ENCODE measurements at places on chromosomes 7 and 10. TPM values are rescaled to one million over a fixed set of nuclear protein-coding genes. Genes with fewer than 3 reads are reported as not detected.

GRCh38 chr10:34116681-34117271 lies 698.3 kb downstream of the PARD3 start:
- H3K4me3 ChIP-seq, result no peak overlapping the region
- no peak overlapping the region for H3K27ac ChIP-seq
- H3K27me3 ChIP-seq, result no peaks in the 10 kb centered on the region
- DNase-seq, result no peak

DNA sequence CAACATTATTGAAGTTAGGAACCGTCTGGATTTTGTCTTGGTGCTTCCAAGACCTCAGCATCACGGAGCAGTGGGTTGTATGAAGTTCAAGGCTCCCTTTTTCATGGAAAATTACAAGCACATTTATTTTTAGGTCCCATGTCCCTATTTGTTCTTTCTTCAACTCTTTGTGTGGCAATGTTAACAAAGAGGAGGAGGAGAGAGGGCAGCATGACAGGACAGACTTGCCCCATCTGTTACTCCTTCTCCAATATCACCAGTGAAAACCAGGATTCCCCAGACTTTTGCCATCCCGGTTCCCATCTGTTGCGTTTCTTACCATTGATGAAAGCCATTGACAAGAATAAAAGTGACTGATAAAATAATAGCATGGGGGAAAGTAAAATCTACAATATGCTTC lies 28.6 kb downstream of the EEPD1 start:
- DNase-seq, result no peak
- no peaks in the 10 kb centered on the region for H3K4me1 ChIP-seq
- no peaks in the 10 kb centered on the region for H3K36me3 ChIP-seq
- H3K27me3 ChIP-seq, result no peaks in the 10 kb centered on the region

DNA sequence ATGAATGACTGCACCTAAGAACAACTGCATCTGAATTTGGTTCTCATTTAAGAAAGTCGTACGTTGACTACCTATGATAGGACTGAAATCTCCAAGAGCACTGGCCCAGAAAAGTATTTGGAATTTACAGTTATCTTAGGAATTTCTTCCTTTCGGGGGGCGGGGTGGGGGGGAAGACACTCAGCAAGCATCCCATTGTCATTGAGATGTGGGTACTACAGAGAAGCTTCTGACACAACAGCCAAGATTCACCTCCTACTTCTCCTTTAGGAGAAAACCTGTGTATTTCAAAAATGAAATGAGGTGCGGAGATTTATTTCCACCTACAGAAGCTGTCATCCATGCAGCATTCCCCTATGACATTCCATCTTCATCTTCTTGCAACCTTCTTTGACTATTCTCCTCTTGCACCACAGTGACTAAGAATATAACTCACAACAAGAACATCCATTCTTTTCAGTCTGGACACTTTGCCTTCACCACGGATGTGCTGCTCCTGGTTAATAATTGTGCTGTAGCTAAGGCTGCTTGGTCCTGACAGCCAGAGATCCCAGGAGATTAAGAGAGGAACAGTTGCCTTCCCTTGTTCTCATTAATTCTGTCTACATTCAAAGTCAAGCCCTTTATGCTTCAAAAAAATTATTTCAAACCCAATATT lies 98.4 kb upstream of the FRMD4A start:
- peaks cover 15% of the 10 kb centered on the region for H3K27me3 ChIP-seq
- H3K4me3 ChIP-seq, result no peak overlapping the region
- no peak overlapping the region for H3K27ac ChIP-seq
- no peaks in the 10 kb centered on the region for H3K4me1 ChIP-seq

DNA sequence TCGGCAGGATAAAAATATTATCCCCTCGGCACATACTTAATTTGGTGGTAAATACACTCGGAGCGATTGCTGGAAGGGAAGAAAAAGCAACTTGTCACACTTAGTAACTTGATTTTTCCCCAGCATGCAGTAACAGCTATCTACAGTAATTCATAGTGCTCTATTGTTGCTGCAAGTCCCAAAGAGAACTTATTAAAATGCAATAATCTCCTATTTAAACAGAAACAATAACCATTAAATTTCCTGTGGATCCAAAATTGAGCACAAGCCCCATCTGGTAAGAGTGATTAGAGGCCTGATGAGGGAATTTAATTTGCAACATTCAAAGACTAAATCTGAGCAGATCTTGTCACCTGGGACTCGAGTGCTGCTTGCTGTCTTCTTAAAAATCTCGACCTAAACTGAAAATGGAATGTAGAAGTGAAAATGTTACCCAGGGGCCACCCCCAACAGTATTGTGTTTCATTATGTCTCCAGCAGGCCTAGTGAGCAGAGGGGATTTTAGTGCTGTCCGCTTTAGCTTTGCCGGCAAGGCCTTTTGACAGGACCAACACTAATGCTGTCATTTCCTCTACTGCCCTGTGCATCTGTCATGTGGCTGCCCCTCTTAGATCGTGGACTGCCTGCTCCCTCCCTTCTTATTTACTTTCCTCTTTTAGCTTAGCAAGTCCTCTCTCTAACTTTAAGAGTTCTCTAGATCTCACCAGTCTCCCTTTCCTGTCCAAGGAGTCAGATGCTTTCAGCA lies 639.7 kb downstream of the AUTS2 start:
- no peaks in the 10 kb centered on the region for H3K4me1 ChIP-seq
- H3K4me3 ChIP-seq, result no peak overlapping the region
- no peaks in the 10 kb centered on the region for H3K36me3 ChIP-seq
- H3K27me3 ChIP-seq, result no peaks in the 10 kb centered on the region
- no peak overlapping the region for H3K27ac ChIP-seq
- no peak for DNase-seq

GRCh38 chr10:132929953-132930548 lies 12.3 kb downstream of the CFAP46 start:
- no peaks in the 10 kb centered on the region for H3K4me1 ChIP-seq
- no peaks in the 10 kb centered on the region for H3K36me3 ChIP-seq

DNA sequence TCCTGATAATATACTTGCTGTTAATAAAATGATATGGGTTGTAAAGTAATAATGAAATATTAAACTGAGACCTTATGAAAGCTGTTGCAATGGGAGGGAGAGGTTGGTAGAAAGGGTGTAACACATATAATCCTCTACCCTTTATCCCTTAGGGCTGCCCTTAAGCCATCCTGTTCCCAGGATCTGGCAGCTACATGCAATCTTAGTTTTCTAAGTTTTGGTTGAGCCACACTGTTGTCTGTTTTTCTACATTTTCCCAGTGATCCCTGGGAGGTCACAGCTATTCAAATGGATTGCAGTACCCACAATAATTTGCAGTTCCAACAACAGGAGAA lies 6.3 kb downstream of the COA1 start:
- H3K27ac ChIP-seq, result no peak overlapping the region
- no peaks in the 10 kb centered on the region for H3K27me3 ChIP-seq
- peaks cover 28% of the 10 kb centered on the region for H3K4me1 ChIP-seq
- H3K4me3 ChIP-seq, result no peak overlapping the region
- peaks cover 32% of the 10 kb centered on the region for H3K36me3 ChIP-seq
- DNase-seq, result no peak

DNA sequence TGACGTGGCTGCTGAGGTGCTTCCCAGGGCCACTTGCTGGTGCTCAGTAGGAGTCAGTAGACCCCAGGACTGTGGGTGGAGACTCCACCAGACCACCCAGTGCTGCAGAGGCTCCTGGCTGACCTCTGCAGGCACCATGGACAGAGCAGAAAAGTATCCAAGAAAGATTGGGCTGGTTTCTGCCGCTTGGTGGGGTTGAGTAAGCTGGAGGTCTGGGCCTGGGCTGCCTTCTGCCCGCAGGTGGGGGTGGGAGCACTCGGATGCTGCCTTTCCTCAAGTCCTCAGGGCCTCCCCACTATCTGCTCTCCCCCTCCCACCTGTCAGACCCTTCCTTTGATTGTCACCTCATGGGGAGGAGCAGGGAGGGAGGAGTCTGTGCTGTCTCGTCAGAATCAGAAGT lies 91.6 kb downstream of the WDR37 start:
- peaks cover 14% of the 10 kb centered on the region for H3K27me3 ChIP-seq
- no peaks in the 10 kb centered on the region for H3K36me3 ChIP-seq
- DNase-seq, result no peak
- no peak overlapping the region for H3K4me3 ChIP-seq
- no peak overlapping the region for H3K27ac ChIP-seq
- H3K4me1 ChIP-seq, result peaks cover 5% of the 10 kb centered on the region

DNA sequence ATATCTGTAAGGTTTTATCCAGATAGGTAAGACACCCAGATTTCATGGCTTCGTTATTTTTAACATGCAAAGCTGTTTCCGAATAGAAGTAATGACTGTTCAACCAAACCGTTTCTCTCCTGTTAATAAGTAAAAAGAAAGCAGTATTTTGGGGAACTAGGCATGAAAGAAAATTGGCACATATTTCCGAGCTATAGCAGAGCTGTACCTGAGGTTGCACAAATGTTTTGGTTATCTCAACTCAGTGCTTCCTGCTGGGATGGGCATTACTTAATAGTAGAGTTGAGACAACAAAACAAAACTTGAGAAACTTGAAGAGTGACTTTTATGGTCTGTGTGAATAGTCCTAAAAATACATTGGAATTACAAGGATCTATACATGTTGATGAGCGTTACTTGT lies 564.3 kb upstream of the SORCS1 start:
- H3K27me3 ChIP-seq, result no peaks in the 10 kb centered on the region
- DNase-seq, result no peak
- H3K36me3 ChIP-seq, result no peaks in the 10 kb centered on the region
- H3K4me1 ChIP-seq, result no peaks in the 10 kb centered on the region
- no peak overlapping the region for H3K27ac ChIP-seq
- H3K4me3 ChIP-seq, result no peak overlapping the region

DNA sequence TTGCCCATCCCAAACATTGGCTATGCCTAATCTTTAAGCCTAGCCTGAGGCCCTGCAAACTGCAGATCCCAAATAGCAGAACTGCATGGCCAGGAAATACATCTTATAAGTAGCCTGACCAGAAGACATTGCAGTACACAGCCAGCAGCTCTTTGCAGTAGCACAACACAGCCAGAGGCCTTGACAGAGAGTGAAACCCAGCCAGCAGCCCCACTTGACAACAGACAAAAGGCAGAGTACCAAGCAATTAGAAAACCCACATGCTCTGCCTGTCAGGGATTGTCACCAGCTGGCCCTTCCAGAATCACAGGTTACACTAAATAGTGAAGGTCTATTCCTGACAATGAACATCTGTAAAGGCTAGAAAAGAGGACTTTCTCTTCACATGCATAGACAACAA lies 242.8 kb upstream of the TMEM72 start:
- no peaks in the 10 kb centered on the region for H3K4me1 ChIP-seq
- no peak overlapping the region for H3K4me3 ChIP-seq
- no peak overlapping the region for H3K27ac ChIP-seq
- no peaks in the 10 kb centered on the region for H3K27me3 ChIP-seq
- no peak for DNase-seq

DNA sequence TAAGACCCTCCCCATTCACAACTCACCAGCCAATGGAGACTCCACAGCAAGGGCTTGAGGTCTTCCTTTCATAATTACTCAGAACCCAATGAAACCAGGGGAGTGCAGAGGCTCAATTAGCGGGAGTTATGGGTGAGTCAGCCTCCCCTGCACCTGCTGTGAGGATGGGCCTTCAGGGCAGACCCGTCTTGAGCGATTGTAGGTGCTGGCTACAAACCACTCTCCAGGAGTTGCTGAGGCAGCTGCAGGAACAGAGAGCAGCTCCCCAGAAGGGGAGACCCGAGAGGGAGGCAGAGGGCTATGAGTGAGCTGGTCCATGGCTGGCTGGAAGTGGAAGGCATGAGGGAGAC lies 58.5 kb upstream of the SORCS3 start:
- peaks cover 18% of the 10 kb centered on the region for H3K27me3 ChIP-seq
- H3K36me3 ChIP-seq, result no peaks in the 10 kb centered on the region
- DNase-seq, result no peak

DNA sequence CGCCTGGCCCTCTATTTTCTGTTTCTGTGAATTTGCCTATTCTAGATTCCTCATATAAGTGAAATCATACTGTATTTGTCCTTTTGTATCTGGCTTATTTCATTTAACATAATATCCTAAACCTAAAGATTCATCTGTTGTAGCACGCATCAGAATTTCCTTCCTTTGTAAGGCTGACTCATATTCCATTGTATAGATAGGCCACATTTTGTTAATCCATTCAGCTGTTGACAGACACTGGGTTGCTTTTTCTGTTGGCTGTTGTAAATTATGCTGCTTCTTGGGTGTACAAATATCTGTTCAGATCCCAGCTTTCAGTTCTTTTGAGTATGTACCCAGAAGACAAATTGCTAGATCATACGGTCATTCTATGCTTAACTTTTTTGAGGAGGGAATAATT lies 28.8 kb upstream of the CUL1 start:
- DNase-seq, result no peak
- H3K27me3 ChIP-seq, result peaks cover 9% of the 10 kb centered on the region
- peaks cover 5% of the 10 kb centered on the region for H3K4me1 ChIP-seq

GRCh38 chr7:142894112-142894984 lies 8.8 kb upstream of the TRPV6 start:
- H3K36me3 ChIP-seq, result no peaks in the 10 kb centered on the region
- DNase-seq, result no peak
- no peak overlapping the region for H3K27ac ChIP-seq
- H3K4me3 ChIP-seq, result no peak overlapping the region
- no peaks in the 10 kb centered on the region for H3K4me1 ChIP-seq
- peaks cover 2% of the 10 kb centered on the region for H3K27me3 ChIP-seq

DNA sequence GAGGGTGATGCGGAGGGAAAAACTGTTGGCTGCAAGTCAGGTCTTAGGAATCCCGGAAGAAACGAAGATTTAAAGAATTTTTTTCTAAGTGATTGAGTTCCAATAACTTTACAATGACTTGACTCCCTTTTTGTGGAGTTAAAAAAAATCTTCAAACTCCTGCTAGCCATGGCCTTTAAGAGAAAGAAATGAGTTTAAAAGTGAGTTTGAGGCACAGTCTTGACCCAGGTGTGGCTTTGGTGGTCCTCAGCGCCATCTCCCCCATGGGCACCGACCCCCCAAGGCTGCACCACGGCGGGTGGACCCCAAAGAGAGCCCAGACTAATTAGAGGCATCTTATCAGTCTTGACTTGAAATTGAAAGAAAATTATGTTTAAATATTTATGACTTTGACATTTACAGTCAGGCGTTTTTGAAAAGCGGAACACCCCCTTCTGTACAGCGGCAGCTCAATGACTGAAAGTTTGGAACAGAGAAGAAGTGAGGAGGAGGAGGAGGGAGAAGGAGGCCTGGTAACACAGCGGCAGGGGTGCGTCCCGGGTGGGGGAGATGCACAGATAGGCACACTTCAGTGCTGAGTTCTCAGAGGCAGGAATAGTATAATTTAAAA lies 349.6 kb downstream of the DNAJB6 start:
- no peak overlapping the region for H3K4me3 ChIP-seq
- no peak for DNase-seq

DNA sequence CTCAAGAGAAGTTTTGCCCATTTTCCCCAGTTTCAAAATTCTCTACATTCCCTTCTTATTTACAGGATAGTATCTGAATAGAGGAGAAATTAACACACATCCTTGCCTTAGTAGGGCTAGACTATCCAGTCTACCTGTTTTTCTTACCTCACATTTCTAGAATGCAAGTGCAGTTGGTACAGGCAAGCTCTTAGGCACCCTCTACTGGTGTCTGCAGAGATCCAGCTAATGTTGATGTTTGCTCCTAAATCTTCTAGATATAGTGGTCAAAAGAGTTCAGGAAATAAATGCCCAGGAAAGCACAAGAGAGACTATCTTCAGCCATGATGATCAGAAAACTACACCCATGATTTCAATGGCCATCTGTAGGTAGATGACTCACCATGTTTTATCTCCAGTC lies 205.3 kb downstream of the HTR7 start:
- no peak overlapping the region for H3K27ac ChIP-seq
- no peak for DNase-seq
- H3K4me1 ChIP-seq, result no peaks in the 10 kb centered on the region
- no peak overlapping the region for H3K4me3 ChIP-seq

The MBL2 gene
- not detected for total RNA-seq

The LRRN3 gene
- 28.0 TPM for total RNA-seq

The SPDYE2 gene
- total RNA-seq, result not detected

The CFAP46 gene
- total RNA-seq, result not detected

The GPR22 gene
- total RNA-seq, result not detected

The EPHA1 gene
- total RNA-seq, result 0.34 TPM

The APBB1IP gene
- total RNA-seq, result 47.4 TPM

The PLAU gene
- total RNA-seq, result 1.7 TPM

The DNAH11 gene
- 2.0 TPM for total RNA-seq

Data from activated T-helper 2 cell treated with anti-CD3 and anti-CD28 coated beads, Interferon-gamma antibody, Interleukin-2, Interleukin-4, amounts not matched to agents 10 μg/mL and 5 μg/mL and 100 μg/mL, durations not matched to agents 14 hours and 24 hours and 36 hours (primary cell).